Activated CD8-positive, alpha-beta memory T cell treated with anti-CD3 and anti-CD28 coated beads for 48 hours (primary cell): ENCODE measurements at places on chromosomes 6 and 20.

- DNase-seq: no peak
Observed at GRCh38 chr6:168903613-168904345, 349.9 kb downstream of the THBS2 start.

DNA sequence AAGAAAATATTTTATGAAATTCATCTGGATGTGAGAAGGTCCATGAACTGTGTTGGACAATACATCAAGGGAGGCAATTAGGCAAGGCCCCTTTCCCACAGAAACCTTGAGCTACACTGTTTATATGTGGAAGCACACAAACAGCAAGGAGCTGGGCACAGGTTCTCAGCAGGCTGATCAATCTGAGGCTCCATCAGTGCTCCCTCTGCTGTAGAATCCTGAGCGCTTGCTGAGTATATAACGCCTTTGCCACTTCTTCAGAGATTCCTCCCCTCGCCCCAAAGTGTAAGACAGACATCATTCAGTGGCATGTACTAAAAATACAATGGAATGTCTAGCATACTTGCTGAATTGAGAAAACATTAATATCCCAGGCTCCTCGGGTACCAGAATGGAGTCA is 146.9 kb downstream of the PRKN start:
- no peak for DNase-seq

DNA sequence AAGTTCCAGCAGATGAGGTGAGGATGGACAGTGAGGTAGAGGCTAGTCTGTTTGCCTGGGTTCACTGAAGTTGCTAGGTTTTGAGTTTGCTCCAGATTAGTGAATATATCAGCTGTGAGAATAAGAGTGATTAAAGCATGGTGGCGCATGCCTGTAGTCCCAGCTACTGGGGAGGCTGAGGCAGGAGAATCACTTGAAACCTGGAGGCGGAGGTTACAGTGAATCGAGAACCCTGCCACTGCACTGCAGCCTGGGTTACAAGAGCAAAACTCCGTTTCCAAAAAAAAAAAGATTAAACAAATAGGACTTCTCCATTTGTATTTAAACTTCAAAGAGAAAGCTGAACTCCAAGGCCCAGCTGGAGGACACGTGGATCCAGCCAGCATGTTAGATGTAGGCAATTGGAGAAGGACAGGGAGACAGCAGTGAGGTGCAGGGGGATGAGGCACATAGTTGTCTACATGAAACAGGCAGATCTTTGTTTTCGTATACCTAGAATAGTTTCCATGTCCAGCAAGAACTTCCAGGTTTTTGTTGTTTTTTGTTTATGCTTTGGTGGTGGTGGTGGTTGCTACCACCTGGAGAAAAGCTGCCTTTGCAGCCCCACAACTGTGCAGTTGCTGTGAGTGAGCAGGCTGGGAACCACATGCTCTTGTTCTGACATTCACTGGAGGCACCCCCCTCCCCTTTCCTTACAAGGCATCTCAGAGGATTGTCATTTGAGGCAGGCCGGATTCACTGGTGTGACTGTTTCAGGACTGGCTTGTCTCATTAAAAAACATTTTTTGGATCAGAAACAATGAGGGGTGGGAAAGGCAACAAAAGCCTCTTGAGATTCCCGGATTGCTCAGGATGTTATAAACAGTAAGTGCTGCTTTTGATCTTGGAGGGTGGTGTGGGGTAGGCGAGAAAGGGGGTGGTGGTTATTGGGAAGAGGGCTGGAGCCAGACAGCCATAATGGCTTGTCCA is 72.3 kb downstream of the JARID2 start:
- DNase-seq: no peak

DNA sequence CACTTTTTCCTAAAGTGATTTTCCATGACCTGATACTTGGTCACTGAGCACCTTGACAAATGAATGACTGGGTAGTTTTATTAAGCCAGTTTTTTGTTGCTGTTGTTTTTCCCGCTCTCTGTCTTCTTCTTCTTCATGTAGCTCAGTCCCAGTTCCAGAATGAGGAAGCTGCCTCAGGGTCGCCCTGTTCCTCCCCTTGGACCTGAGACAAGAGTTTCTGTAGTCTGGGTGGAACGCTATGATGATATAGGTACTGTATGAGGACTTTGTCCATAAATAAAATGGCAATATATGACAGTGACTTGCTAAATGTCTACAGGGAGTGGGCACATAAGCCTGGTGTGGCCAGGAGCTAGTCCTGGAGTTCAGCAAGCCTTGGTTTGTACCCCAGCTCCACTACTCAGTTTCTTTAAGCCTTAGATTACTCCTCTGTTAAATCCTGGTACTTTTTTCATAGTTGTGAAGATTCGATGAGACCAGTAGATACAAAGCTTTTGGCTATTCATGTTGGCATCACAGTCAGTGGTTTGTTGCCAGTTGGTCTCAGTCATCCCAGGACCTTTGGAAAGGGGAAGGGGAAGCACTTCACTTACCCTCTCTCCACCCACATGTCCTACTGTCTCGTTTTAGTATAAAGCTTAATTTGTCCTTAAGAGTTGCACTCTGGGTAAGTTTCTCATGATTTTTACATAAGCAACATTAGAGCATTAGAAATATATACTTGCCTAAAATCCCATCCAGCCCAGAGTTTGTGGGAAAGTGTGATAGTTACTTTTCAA is 11.1 kb upstream of the ADIG start:
- no peak for DNase-seq

DNA sequence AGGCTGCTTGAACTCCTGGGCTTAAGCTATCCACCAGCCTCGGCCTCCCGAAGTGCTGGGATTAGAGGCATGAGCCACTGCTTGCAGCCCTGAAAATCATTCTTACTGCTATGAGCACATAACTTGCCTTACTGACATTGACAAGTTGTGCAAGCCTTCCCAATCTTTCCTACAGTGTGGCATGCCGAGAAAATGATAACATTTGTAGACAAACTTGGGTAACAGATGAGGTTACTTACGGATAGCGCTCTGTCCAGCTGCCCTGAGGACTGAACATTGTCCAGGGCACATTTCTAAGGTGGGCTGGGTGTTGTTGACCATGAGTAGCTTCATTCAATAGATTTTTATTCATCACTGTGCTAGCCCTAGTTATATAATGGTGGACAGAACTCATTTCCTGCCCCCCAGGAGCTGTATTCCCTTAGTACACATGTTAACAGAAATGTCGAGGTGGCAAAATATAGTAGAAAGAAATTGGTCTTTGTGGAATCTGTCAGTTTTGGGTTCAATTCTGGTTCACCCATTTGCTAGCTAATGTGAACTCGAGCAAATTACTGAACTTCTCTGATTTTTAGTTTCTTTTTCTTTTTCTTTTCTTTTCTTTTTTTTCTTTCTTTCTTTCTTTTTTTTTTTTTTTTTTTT is 118.4 kb upstream of the AKIRIN2 start:
- DNase-seq: no peak

DNA sequence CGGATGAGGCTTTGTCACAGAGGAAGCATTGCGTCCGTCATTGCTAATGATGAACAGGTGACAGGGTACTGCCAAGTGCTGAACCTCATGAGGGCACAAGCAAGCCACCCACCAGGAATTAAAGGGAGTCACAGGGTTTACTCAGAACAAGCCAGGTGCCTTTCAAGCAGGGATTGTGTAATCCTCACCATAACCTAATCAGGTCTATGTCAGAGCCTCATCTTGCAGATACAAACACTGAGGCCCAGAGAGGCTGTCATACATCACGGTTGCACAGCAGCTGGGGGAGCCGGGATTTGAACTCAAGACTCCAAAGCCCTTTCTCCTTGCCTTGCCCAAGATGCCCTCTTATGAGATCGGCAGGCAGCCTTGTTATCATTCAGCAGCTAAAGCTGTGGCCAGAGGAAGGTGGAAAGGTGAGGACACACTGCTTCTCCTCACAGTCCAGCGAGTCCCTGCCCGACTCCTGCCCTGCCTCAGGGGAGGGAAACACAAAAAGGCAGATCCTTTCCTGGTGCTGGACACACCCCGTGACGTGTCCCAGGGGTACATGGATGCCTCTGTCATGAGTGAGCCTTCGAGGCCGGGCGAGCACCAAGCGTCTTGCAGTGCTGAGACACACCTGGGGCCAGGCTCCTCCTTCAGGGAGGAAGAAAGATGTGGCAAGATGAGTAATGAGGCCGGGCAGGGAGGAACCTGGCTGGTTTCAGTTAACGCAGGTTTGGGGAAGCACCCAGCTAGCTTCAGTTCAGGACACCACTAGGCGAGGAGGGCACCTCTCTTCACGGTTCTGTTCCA is 214.9 kb downstream of the LY86 start:
- DNase-seq: no peak

DNA sequence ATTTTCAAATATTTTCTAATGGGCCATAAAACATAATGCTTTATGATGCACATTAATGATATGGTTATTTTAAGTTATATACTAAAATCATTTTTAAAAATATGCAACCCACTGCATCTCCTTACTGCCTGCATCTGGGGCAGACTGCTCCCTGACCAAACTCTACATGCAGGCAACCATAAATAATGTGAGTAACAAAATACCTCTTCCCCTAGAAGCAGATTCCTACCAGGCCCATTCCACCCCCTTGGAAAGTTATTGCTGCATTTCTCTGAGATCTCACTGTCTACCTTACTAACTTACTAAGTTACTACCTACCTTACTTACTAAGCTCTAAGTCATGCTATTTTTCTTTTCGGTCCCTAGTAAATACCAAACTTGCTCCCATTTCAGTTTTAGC is 71.8 kb downstream of the ATG5 start:
- DNase-seq: no peak

- no peak for DNase-seq
Observed at GRCh38 chr6:16630026-16630643, 131.1 kb downstream of the ATXN1 start.

DNA sequence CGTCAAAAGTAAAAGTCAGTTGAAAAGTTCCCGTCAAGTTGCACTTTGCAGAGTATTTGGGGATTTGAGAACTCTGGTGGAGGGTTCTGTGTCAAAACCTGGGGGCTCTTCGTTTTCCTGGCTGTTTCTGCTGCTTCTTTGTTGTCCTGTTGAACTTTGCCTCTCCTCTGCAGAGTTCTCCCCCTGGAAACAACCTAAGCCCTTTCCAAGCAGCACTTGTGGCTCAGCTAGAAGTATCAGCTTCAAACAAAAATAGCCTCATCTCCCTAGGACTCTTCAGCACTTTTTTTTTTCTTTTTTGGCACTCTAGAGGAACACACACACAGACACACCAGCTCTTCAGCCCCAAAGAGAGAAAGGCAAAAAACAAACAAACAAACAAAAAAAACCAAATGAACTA is at the start of gene TRDN:
Gene TRDN (minus strand): TSS at position 169 of the 400 bp plus-strand sequence. CDS start 175 bp downstream, outside the sequence.
- no peak for DNase-seq

DNA sequence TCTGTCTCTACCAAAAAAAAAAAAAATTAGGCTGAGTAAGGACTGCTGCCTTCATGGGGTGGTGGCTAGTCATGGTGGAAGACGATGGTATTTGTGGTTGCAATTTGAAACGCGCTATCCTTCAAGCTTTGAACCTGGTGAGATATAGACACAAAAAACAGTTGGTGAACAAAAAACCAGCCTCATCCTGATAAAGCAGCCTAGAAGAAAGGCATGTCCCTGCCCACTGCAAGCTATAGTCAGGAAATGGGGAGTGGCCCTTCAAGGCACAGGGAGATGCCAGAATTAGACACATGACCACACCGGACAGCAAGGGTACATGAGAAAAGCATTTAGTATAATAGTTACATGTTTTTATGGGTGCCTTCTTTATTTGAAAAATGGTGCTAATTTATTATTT is 193.6 kb downstream of the NFATC2 start:
- DNase-seq: no peak

DNA sequence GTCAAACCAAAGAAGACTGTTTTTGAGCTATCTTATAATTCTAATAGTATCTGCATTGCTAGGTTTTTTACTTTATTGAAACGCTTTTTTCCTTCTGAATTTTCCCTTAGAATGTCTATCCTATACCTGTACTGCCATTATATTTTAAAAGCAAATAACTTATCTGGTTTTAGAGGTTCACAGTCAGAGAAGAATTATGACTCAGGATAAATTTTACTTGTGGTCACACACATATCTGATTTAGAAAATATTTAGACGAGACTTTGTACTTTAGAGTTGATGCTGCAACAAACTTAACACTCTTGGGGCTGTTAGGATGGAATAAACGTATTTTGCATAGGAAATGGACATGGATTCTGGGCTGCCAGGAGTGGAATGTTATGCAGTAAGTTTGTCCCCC is 33.0 kb downstream of the LMBRD1 start:
- no peak for DNase-seq

DNA sequence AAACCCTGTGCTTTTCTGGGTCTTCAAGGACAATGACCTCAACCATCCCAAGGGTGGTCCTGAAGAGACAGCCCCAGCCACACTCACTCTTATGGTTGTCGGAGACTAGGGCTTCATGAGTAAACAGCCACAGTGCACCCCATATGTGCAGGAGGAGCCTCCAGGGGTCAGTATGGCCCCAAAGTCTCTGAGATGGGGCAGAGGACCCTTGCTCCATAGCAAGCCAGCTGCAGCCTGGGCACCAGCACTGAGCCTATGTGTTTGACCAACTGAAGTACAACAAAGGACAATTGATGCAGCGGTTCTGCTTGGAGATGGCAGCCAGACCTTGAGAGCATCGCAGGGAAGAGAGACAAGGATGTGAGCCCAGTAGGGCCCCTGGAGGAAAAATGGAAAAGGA is 112.2 kb downstream of the LRFN2 start:
- DNase-seq: no peak

DNA sequence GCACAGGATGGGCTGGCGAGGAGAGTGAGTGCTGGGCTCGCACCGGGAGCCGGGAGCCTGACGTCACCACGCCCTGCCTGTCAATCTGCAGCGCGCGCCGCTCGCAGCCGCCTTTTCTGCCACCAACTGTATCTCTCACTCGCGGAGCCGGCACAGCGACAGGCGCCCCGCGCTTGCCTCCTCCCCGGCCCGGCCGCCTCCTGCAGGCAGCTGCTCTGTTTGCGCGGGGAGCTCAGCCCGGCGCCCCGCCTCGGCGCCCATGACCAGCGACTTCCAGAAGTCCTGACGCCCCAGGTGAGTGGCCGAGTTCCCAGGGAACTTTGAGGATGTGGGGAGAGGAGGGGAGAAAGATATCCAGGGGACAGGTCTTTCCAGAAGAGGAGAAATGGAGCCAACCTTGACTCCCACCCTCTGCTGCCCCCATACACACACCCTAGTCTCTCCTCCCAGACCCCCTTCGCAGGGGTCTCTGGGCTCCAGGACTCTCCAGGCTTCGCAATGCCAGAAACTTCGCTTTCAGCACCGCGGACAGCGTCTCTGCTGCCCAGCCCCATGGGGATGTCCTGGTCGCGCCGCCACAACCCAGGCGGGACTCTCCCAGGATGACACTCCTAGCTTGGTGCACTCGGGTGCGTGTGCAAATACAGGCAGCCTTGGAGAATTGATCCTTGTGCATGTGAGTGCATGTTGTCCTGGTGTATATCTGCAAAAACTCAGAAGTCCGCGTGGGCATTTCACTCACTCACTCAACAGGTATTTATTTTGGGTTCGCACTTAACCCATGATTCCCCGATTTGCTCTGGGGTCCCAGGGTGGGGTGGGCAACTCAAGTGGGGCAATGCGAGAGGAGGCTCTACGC is at the start of gene GPR6:
Gene GPR6 (plus strand): TSS at position 138 of the 859 bp plus-strand sequence. CDS start 802 bp downstream, outside the sequence.
- DNase-seq: peak; percentile 11
